Bronchial epithelial cell (primary cell): ENCODE measurements at places on chromosomes 5 and 9. TPM values are rescaled to one million over a fixed set of nuclear protein-coding genes. Genes with fewer than 3 reads are reported as not detected.
A peak's percentile ranks its signal among the peaks of the same experiment; 100 is the strongest.

DNA sequence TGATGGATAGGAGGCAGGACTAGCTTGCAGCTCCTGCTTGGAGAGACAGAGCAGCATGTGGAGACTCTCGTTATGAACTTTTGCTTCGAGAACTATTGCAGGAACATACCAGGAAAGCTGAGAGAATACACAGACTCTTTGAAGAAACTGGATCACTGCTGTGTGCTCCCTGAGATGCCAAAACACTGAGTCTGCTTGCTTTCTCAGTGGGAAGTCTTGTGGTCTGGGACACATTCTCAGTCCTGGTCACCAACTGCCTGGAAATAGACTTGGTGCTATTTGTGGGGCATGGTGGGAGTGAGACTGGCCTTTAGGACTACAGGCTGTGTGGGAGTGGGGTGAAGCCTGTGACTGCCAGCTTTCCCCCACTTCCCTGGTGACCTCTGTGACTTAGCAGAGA is 252.6 kb downstream of the MED10 start:
- no peak for DNase-seq

DNA sequence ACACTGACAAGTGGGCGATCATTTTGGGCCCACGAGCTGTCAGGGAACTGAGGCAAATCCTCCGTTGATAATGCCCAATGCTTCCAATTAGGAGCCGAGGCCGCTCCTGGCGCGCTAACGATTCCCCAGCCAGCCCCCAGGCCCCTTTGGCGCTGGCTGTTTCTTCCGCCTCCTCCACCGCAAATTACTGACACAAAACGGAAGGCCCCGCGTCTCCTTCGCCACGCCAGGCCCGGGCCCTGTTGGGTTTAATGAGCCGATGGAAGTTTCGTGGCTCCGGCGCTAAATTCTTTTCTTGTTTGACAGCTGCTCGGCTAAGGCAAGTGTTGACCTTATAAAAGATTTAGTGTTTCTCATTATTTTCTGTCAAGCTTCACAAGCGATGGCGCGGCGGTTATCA is 25.7 kb upstream of the BARHL1 start:
- no peak for DNase-seq

DNA sequence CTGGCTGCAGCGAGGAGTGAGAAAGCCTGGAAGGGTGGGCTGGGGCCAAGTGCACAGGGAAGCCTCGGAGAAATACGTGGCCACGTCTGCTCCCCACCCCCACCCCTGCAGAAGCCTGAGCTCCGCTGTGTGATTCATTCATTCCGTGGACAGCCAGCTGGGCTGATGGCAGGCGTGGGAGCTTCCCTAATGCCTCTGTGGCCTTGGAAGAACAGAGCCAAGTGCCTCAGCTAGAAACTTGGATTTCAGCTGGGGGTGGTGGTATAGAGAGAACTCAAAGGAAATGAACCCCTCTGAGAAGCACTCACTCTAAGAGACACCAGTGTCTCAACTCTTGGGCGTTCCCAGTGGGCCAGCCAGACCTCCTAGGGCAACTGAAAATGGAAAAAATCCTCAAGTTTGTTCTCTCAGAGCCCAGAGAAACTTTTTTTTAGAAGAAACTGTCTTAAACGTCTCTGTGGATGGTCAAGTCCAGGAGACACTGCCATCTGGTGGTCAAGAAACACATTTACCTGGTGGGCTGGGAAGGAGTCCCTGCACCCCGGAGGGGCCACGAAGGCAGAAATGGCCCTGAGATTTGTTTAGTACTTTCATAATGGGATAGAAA is 18.0 kb downstream of the ATOX1 start:
- DNase-seq = peak; percentile 59

- DNase-seq = no peak
Measured at GRCh38 chr9:83431101-83432060, 106.8 kb downstream of the FRMD3 start.

- no peak for DNase-seq
Measured at GRCh38 chr5:95241-95980, 3.4 kb downstream of the PLEKHG4B start.

DNA sequence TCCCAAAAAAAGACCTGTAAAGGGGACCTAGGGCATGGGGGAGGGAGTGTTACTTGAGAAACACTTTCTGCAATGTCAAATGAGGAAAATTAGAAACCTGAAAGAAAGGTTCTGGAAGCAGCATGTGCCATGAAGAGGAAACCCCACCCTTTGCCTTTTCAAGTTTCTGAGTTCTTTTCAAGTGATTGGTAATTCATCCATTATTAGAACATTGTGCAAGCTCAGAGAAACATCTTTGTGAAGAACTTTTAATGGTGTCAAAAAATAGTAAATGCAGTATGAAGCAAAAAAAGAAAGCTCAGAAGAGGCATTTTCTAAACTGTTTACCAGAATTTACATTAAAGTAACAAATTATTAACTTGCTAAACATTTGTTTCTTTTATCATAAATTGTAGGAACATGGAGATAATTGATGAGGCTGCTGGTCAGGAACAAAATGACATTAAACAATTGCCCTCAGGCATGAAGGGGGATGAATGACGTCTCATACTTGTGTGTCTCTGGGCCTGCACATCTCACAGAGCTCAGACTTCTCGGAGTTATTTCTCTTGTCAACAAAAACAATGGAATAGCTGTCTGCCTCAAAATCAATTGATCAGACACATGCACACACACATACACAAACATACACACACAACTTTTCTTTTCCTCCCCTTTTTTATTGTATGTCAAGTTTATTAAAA is 1946.0 kb upstream of the CDH6 start:
- DNase-seq = no peak

GRCh38 chr5:132828846-132829494 is 1.5 kb downstream of the SHROOM1 start:
- DNase-seq = no peak

Gene HAND1
- not detected in 2 replicates for total RNA-seq

Gene SYK
- total RNA-seq = 29.2 and 29.7 TPM in 2 replicates

Gene FBXO10
- total RNA-seq = 3.7 and 5.5 TPM in 2 replicates

Gene PCDHB16
- total RNA-seq = under 0.01 TPM in 1 of 2 replicates, not detected in the other

Gene LCN9
- not detected in 2 replicates for total RNA-seq
